ENCODE measurements at places on chromosomes 7 and 10.
A peak's percentile ranks its signal among the peaks of the same experiment; 100 is the strongest.

- DNase-seq, result no peak
Measured at GRCh38 chr7:27201580-27202017, 1.7 kb upstream of the HOXA13 start.

DNA sequence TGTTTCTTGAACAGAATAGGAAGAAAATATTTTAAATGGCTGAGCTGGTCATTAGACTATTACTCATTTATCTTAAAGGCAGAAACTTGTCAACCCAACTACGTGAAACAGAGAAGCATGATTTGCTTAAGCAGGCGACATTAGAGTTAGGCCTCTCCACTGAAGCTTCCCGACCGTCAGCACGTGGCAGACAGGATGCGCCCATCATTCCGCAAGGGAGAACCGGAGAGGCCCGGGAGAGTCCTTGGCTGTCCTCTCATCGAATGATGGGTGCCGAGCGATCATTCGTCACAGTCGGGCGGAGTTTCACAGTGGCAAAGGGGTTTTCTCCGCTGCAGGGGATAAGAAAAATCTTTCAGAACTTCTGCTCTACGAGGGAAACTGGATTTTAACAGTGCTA is 11.8 kb downstream of the BRI3 start:
- no peak for DNase-seq

- no peak for DNase-seq
Measured at GRCh38 chr10:102727037-102727818, 12.8 kb downstream of the SFXN2 start.

DNA sequence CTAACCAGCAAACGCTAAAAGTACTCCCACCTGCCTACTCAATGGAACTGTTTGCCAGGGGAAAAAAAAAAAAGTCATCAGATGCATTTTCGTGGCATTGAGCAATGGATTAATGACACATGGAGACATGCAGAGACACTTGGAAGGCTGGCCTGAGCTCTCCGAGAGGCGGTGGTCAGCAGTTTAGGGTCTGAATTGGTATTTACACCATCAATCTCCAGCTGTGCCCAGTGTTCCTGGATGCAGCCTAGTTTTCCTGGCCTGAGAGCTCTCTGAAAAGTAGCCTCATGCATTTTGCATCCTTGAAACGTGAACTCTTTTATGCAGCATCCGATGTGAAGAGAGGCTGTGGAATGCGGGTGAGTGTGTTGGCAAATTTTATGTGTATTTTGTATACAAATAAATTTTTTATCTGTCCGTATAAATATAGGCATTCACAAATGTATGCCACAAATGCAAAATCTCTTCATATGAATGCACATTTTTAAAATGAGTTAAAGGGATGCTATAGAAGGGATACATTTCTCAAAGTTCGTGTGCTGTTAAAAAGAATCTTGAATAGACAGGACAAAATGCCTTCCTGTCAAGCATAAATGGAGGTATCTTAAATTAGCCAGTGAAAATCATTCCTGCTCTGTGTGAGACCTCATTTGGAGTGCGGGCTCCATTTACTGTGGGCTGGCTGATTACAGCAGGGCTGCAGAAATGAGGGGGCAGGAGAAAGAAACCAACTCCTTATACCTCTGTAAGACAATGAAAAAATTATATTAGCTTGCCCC is 137.7 kb upstream of the PFKP start:
- DNase-seq, result no peak

DNA sequence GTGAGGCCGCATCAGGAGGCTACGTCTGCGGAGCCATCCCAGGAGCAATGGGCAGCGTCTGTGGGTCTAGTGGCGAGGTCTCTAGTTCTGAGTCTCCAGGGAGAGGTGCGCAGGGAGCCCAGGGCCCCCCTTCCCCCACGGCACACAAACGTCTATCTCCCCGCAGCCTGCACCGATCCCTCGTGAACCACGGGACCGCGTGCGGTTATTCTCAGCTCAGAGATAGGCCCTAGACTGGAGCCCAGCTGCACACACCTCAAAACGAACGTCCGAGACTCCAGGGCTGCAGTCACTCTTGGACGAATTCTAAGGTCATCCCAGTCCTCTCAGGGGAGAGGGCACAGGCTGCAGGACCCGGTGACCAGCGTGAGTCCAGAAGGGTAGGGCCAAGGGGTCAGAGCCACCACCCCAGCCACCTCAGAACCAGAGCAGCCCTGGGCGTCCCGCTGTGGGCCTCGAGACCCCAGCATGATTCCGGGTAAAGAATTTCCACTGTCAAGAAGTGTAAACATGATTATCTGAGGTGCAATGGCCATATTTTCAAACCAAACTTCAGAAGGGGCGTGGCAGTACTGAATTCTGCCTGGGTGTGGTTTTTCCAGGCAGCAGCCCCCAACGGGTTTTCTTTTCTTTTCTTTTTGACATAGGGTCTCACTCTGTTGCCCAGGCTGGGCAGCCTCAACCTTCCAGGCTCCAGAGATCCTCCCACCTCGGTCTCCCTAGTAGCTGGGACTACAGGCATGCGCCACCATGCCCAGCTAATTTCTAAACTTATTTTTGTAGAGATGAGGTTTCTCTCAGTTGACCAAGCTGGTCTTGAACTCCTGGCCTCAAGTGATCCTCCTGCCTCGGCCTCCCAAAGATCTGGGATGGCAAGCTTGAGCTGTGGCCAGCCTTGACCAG is 57.5 kb downstream of the PWWP2B start:
- no peak for DNase-seq

GRCh38 chr7:151245360-151246101 is 3.0 kb downstream of the SMARCD3 start:
- DNase-seq, result no peak

- DNase-seq, result no peak
Measured at GRCh38 chr10:53489335-53490182, 717.0 kb upstream of the MBL2 start.

GRCh38 chr10:12927896-12928295 is 73.6 kb downstream of the CCDC3 start:
- no peak for DNase-seq

DNA sequence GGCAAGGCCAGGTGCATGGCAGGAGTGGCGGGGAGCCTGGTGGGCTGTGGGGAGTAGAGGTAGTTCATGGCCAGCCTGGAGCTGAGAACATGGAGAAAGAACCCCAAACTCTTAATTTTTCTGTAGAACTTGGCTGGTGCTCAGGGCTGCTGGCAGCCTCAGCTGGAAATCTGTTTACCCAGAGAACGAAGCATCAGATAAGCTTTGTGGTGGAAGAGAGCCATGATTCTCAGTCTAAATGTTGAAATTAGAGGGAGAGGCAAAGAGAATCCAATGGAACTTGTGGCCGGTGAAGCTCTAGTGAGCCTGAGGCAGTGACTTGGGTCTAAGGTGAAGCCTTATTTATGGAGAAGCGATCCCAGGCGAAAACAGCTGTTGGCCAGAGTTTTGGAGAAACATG is 126.4 kb downstream of the CCDC3 start:
- peak; percentile 77 for DNase-seq

DNA sequence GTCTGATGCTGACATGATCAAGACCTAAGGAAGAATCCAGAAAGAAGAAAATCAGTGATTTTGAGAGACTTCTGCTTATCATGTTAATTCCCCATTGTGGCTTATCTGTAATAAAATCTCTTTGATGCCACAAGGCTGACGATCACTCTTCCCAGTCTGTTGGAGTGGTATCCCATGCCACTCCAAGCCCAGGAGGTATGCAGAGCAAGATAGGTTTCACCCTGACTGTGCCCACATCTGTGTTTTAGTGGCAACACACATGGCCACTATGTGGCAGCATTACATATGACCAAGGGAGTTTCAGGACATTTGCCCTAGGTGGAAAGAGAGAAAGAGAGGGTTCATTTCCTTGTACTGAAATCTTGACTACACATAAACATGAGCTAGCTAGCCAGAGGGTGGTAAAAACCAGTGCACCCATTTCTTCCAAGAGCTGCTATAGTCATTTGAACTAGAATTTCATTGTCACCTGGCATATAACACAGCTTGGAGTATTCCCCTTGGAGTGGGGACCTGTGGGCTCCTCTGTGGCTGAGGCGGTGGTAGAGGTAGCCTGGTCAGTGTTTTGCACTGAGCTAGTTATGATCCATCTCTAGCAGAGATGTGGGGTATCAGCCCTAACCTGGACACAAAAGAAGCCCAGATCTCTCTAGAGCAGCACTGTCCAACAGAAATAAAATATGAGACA is 20.8 kb downstream of the LAMB4 start:
- no peak for DNase-seq

- DNase-seq, result peak; percentile 50
Measured at GRCh38 chr10:128069351-128070051, 56.7 kb downstream of the MKI67 start.

GRCh38 chr10:124892905-124893304 is 49.0 kb upstream of the ZRANB1 start:
- no peak for DNase-seq

GRCh38 chr10:31404640-31405039 is 85.6 kb downstream of the ZEB1 start:
- no peak for DNase-seq

- no peak for DNase-seq
Measured at GRCh38 chr7:147723536-147723935, 867.0 kb upstream of the C7orf33 start.

DNA sequence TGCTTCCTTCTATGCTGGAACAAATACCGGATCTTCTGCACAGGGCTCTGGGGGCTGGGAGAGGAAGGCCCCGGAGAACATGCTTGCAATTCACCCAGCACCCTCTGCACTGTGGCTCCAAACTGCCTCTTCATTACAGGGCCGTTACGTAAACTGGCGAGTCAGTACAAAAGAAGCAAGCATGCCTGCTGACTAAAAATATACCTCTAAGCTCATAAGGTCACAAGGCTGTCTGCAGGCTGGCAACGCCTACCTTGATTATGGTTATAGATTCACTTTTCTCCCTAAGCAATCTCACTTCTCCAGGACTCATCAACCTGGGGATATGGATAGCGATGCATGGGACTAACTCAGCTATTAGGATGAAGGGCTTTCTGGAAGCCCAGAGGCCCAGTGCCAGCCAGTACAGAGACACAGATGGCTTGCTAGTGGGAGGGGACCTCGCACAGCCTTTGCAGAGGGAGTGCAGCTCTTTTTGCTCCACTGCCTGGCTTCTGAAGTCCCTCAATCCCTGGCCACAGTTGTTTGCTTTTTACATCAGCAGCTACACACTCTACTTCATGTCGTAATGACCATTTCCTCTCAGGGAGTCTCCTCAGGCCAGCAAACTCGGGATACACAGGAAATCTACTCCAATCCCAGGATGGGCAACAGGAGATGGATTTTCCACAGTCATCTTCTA is 96.1 kb downstream of the SH3PXD2A start:
- DNase-seq, result no peak

GRCh38 chr7:29243910-29244655 is 49.5 kb downstream of the CHN2 start:
- DNase-seq, result no peak

DNA sequence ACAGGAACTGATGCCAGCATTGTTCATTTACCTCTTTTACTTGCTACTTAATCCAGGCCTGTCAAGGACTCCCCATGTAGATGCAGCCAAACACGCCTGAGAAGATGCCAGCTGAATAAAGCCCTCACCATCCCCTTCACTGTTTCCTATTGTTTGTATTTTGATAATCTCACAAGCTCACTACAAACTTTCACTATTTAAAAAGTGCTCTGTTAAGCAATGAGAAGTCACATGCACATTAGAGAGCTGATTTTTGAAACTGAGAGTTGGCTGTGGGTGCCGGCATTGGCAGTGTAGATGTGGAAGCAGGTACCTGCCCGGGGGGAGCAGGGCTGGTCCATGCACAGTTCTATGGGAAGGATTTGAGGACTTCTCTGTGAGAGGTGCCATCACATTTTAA is 169.8 kb upstream of the GRB10 start:
- no peak for DNase-seq
